ENCODE measurements at places on chromosomes 12 and 14.

- no peak for DNase-seq
These were observed 19.8 kb downstream of the OR5AU1 start for GRCh38 chr14:21136024-21136423.

DNA sequence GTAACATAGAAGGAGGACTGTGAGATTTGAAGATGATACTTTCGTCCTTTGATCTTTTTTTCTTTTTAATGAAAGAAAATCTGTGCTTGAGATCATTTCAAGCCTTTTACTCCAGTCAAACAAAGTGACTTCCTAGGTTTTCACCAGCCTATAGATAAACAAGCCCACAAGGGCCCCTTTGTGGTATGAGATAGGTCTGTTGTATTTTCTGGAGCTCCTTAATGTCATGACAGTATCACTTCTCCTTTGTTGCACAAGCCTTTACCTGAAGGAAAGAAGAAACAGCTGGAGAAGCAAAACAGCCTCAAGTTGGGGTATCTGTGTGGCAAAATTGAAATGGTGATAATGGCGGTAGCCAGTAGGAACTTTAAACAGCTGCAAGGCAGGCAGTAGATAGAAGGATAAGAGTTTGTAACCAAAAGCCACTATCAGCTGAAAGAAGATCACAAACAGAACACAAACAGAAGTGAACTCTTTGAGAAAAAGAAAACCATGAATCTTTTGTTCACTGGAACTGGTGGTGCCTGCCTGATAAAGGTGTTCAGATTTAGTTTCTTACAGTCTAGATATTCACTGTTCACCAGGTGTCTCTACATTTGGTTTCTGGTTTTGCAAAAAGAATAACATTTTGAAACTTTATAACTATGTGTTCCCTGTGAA, 96.8 kb downstream of the LGR5 start:
- no peak for DNase-seq

DNA sequence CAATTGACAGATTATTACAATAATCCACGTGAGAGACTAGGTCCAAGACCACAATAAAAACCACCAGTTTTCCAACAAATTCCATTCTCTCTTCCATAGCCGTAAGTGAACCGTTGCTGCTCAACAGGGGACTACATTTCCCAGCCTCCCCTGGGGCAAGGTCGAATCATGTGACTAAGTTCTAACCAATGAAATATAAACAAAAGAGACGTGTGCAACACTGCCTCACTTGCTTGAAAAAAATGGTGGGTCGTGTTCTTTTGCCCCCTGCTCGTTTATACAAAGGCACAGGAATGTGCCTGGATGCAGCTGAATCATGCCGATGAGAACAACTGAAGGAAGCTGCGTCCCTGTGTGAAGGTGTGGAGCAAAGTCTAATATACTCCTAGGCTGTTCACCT, 51.1 kb downstream of the HSPB8 start:
- DNase-seq = no peak

- DNase-seq = no peak
These were observed 33.4 kb downstream of the CHST11 start for GRCh38 chr12:104490186-104490585.

- no peak for DNase-seq
These were observed 17.9 kb upstream of the RCOR1 start for GRCh38 chr14:102574281-102575159.

- DNase-seq = no peak
These were observed 3.2 kb downstream of the OR4K2 start for GRCh38 chr14:19878029-19878642.

DNA sequence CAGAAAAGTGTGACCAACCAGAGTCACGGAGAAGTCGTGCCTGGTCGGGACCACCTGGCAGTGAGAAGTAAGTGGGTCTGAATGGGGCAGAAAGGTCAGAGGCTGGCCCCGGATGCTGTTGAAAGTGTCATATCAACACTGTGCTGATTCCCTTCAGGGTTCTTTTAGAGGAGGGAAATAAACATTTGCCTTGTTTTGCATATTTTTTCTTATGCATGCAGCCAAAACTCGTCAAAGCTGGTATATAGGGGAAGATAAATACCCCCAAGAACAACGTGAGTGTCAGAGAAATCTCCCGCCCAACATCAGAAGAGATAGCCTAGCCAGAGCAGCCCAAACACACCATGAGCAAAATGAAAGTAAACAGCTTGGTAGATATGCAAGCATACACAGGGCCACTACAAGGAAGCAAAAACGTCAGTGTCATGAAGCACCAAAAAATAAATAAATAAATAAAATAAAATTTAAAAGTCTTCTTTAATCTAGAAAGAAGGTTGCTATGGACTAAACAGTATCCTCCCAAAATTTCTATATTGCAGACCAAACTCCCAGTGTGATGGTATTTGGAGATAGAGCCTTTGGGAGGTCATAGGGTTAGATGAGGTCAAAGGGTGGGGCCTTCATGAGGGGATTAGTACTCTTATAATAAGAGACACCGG, 22.1 kb downstream of the EIF5 start:
- DNase-seq = no peak

DNA sequence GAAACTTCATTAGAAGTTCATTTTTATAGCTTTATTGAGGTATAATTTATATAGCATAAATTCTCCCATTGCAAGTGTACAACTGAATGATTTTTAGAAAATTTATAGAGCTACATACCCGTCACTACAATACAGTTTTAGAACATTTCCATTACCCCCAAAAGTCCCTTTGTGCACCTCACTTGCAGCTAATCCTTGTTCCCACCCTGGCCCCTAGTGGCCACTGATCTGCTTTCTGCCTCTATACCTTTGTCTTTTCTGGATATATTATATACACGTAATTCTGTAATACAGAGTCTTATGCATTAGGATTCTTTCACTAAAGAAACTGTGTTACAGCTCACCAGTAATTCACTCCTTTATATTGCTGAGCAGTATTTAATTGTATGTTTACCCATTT, 145.1 kb upstream of the DIO2 start:
- no peak for DNase-seq

DNA sequence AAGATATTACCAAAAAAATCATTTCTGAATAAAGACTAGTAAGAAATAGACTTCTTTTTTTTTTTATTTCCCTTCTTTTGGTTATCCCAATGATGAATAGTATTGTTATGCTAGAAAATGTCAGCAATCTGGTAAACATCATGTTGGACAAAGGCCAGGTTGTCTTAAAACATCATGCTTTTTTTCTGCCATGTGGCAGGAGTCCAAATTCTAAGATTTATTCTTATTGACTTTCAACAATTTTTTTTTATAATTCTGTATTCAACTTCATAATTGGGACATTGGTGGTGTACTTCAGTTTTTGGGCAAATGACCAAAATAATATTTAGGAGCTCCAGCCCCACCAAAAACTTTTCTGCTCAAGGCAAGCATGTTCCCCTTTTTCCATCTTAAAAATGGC, 10.5 kb downstream of the DCN start:
- DNase-seq = no peak

GRCh38 chr12:59158066-59158465, 237.8 kb upstream of the LRIG3 start:
- no peak for DNase-seq

- no peak for DNase-seq
These were observed 25.4 kb downstream of the RALGAPA1 start for GRCh38 chr14:35783699-35784098.

DNA sequence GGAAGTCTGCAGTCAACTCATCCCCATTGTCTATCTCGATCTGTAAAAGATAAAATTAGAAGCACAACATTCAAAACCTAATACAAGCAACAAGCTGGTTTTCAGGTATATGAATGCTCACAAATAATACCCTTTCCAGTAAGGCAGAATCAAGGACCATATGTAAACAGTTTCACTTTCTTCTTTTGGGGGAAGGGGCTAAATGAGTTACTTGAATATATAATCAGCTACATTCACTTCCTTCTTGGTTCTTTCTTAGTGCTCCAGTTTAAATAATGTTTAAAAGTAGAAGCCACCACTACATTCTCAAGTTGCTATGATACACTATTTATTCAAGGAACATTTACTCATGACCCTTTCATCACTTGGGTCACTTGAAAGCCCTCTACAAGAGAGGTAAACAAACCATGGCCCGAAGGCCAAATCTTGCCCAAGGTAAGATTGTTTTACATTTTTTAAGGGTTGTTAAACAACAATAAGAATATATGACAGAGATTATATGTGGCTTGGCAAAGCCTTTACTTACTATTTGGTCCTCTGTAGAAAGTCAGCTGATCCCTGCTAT, 10.3 kb downstream of the TWF1 start:
- DNase-seq = no peak

- DNase-seq = no peak
These were observed 59.5 kb downstream of the DAAM1 start for GRCh38 chr14:59247801-59248584.

DNA sequence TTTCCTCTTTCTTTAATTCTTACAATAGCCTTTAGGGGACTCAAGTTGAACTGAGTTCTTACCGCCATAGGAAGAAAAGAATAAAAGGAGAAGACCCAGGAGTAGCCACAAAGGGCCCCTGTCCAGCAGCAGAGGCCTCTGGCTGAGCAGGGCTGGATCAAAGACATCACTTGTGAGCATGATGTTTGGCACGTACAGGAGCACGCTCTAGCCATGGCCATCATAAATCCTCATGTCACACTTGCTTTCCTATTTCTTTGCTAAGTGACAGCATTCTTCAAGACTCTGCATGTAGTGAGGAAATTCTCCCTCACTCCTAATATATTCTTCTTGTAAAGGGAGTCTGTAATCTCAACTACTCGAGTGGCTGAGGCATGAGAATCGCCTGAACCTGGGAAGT, 15.7 kb downstream of the CLEC4C start:
- DNase-seq = no peak
